GM13977 (cell line): ENCODE measurements at places on chromosomes 3 and 15.

GRCh38 chr3:143171141-143171980 lies 51.8 kb downstream of the CHST2 start:
- DNase-seq, result peak; percentile 45

DNA sequence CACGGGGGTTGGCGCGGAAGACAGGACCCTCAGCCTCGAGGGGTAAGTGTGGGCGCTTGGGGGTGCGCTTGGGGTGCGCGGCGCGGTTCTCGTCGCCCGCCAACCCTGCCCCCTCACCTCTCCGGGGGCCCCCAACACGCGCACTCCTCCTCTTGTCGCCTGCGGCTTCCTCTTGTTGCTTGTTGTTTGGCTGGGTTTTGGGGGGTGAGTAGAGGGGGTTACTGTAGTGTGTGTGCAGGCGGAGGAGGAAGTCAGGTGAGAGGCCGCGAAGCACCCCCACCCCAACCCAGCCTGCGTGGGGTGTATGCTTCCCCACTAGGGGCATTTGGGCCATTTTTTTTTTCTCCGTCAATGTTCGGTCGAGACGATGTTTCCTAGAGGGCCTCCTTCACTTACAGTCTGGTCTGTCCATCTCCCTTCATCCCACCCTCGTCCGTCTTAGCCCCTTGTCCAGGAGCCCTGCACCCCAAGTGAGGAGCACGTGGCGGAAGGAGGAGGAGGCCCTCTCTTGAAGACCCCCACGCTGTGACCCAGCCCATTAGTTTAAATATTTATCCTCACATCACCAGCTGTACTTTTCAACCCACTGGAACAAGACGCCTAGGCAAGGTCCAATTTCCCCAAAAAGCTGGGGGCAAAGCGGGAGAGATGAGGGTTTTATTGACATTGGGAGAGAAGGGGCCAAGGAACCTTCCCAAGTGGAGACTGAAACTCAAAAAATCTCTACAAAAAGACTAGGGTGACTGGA lies 20.4 kb upstream of the SATB1 start:
- DNase-seq, result peak; percentile 14

- no peak for DNase-seq
Observed at GRCh38 chr15:51680321-51680720, 982 bp upstream of the SCG3 start.

GRCh38 chr15:73323956-73324355 lies 44.8 kb downstream of the HCN4 start:
- no peak for DNase-seq

DNA sequence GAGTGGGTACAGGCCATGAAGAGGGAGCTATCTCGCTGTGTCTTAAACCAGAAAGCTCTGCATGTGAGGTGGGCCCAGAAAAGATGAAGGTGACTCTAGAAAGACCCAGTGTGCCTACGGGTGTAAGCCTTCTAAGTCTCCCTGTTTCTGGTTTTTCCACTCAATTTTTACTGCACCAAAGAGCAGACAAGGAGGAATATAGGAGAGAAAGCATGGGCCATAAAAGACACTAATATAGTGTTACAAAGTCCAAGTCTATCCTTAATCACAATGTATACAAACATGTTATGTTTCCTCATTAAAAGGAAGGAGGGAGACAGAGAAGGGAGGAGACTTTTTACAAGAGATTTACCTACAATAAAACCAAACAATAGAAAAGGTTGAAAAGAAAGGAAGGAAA lies 24.1 kb upstream of the ZKSCAN7 start:
- no peak for DNase-seq

GRCh38 chr3:169846458-169847193 lies 23.1 kb downstream of the LRRC31 start:
- DNase-seq, result peak; percentile 72

DNA sequence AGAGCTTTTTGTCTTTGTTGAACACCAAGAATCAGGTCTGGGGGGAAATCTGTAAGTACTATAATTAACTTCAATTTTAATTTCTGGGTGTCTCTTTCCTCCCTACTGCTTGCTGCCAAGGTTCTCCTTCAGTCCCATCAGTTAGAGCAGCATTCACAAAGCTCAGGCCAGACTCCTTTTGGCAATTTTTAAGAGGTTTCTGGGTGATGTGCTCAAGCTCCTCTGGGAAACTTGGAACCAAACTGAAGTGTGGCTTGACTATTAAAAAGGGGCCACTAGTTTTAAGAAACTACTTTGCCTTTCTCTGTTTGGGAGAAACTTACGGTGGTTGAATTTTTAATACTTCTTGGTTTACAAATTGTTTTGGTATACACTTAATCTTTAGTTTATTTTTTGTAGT lies 227.7 kb upstream of the SOX2 start:
- DNase-seq, result no peak

DNA sequence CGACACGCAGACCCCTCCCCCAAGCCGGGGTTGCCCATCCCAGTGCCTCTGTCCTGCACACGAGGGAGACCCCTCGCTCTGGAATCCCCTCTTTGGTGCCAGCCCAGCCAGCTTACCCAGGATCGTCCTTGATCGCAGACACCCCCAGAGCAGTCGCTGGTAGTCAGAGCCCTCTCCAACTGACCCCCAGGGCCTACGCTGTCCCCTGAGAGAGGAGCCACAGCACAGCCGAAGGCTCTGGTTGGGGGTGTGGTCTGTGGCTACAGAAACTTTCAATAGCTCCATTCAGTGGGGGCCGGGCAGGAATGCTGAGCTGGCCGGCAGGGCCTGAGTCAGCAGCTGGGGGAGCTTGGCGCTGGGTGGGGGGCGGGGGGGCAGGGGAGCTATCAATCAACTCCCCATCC lies at the start of gene LCTL:
Gene LCTL, minus strand, starts transcription at position 258 of the 404 bp plus-strand sequence. CDS start 633 bp downstream, outside the sequence.
- no peak for DNase-seq

GRCh38 chr3:192372616-192373015 lies 354.7 kb downstream of the FGF12 start:
- no peak for DNase-seq

DNA sequence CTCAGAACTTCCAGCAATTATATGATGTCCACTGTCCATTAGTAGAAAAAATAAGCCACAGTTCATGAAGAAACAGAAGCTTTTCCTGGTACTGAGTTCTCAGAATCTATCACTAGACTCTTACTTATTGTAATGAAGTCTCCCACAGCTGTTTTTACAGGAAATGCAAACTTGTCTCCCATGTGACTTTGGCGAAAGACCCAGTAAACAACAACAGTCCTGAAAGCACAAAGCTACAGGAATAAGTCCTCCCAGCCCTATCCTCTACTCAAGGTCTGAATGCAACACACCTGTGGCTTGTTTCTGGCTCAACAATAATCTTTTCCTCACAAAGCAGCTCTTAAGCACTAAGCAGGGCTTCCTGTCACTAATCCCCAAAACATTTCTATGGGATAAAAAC lies 55.9 kb downstream of the EOMES start:
- DNase-seq, result no peak

GRCh38 chr3:103048068-103048722 lies 613.4 kb downstream of the ZPLD1 start:
- DNase-seq, result no peak

DNA sequence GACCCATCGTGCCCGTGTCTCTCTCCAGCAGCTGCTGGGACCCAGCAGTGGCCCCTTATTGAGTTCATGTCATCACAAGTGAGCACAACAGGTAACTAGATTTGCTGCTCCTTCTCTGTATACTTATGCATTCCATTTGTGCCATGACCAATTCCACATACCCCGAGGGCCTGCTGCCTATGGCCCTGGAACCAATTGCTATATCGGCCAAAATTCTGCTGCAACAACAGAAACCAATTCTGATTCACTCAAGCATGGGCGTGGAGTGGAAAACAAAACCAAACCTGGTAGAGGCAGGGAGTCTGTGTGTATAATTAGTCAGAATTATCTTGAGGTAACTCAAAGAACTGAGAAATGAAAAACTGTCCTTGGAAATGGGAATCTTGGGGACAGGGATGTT lies 516.6 kb downstream of the EPHB1 start:
- no peak for DNase-seq

GRCh38 chr3:70298385-70298784 lies 14.1 kb downstream of the MDFIC2 start:
- DNase-seq, result no peak

- DNase-seq, result no peak
Observed at GRCh38 chr3:178302966-178303930, 233.0 kb upstream of the KCNMB2 start.

DNA sequence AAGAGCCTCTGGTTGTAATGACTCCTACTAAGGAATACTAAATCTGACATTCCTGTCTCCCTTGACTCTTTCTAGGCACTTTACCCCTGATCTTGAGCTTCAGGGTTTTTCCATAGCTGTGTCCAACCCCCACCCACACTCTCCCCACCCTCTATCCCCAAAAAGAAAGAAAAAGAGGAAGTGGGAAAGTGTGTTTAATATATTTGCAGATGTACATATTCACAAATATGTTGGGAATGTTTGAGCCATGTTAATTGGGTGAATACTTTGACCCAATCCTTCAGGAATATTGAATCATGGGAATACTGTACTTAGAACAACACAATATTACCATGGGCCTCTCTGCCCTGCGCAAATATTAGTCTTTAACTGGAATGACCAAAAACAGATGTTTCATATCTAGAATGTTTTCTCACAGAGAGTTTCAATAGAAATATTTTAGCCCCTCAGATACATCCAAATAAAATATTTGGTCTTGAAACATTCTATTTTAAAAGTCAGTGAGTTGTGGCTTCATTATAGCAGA lies 19.8 kb upstream of the PFN2 start:
- DNase-seq, result no peak

GRCh38 chr3:83250613-83251012 lies 1489.2 kb upstream of the GBE1 start:
- DNase-seq, result no peak

GRCh38 chr3:166201476-166201875 lies 364.3 kb upstream of the BCHE start:
- no peak for DNase-seq

- no peak for DNase-seq
Observed at GRCh38 chr3:159919873-159920272, 68.8 kb upstream of the IL12A start.
